ENCODE measurements at places on chromosomes 7 and 10.

DNA sequence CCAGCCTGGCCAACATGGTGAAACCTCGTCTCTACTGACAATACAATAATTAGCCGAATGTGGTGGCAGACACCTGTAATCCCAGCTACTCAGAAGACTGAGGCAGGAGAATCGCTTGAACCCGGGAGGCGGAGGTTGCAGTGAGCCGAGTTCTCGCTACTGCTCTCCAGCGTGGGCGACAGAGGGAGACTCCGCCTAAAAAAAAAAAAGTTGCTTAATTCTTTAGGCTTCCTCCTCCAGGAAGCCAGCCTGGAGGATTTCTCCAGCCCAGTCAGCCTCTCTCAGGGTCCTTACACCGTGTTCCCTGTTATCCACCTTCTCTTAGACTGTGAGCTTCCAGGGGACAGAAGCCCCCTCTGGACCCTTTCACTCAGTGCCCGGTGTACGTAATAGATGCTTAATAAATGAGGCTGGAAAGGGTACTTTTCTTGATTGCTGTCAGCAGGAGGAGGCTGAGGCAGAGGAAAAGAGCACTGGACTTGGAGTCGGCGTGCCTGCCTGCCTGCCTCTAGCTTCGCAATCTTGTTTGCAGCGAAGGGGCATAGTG, 16.4 kb upstream of the NODAL start:
- DNase-seq = no peak

- DNase-seq = no peak
These were observed 1.4 kb downstream of the HSPA12A start for GRCh38 chr10:116740971-116741370.

DNA sequence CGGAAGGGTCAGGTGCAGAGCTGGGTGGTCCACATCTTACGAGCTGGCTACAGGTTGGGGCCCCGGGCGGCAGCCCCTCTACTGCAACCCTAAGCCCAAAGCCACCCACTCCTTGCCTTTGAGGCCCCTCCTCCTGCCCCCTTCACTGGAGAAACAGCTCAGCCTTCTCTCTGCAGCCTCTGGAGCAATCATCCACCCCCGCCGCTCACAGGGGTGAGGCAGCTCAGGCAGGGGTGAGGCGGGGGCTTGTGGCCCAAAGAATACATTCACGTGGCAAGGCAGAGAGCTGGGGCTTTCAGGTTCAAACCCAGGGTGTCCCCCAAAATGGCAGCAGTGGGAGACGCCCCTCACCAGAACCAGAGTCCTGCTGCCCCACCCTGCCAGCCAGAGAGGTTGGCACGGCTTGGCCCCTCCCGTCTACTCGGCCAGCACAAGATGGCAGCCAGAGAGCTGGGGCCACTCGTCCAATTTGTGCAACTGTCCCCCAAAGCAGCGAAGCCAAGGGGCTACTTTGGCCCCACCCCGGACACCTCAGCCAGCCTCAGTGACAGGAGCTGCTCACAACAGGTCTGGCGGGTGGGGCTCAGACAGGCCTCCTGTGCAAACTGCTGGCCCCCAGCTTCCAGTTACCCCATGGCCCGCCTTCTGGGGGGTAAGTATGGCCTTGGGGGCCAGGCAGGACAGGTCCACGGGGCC, 7.2 kb downstream of the GNB2 start:
- no peak for DNase-seq

DNA sequence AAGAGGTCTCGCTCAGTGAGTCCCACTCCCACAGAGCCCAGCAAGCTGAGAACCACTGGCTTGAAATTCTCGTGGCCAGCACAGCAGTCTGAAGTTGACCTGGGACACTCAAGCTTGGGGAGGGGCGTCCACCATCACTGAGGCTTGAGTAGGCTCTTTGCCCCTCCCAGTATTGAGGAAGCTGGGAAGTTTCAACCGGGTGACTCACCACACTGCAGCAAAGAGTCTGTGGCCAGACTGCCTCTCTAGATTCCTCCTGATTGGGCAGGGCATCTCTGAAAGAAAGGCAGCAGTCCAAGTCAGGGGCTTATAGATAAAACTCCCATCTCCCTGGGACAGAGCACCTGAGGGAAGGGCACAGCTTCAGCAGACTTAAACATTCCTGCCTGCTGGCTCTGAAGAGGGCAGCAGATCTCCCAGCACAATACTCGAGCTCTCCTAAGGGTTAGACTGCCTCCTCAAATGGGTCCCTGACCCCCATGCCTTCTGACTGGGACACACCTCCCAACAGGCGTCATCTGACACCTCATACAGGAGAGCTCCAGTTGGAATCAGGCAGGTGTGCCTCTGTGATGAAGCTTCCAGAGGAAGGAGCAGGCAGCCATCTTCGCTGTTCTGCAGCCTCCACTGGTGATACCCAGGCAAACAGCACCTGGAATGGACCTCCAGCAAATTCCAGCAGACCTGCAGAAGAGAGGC, 970.9 kb upstream of the LRRN3 start:
- DNase-seq = no peak

DNA sequence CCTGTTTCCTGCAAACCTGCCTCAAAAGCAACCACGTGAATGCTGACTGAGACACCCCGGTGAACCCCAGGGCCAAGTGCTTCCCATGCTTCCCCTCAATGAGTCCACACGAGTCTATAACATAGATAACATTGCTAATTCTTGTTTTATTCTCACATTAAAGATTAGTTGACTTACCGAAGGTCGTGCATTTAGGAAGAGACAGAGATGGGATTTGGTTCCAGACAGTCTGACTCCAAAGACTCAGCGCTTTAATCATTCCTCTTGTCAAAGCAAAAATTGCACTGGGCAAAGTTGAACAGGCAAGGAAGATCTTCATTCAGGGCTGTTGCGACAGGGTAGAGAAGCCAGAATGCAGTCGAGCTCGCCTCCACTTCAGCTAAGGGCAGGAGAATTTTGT, 435.6 kb upstream of the C7orf33 start:
- no peak for DNase-seq

DNA sequence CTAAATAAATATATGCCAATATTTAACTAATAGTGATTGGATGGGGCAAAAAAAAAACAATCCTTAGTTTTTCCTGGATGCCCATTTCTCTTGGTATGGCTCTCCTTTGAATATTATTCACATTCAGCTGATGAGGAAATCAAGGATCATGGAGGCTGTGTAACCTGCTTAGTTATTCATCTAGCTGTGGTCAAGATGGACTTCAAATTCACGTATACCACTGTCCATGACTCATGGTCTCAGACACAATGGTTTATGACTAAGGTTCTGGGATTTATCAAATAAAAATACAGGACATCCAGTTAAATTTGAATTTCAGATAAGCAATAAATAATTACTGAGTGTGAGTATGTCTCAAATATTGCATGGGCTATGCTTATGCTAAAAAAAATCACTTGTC, 191.5 kb upstream of the CELF2 start:
- DNase-seq = no peak

GRCh38 chr10:124518366-124518765, 56.7 kb downstream of the LHPP start:
- DNase-seq = no peak

- DNase-seq = no peak
These were observed 1.2 kb downstream of the UBE3C start for GRCh38 chr7:157139810-157140510.

DNA sequence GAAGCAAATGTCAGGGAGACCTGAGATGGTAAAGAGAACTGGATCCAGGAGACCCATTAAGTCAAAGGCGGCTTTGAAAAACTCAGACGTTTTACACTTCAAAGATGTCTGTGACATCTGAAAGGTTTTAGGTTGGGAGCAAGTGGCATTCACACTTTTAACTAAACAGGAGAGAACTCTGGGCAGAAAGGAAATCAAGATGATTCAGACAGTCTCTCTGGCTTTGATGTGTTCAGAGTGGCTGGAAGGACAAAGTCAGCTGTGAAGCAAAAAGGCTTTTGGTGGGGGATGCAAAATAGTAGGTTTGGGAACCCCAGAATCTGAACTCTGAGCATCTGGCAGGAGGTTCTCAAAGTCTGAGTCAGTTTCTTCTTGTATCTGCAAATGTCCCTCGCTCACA, 66.6 kb downstream of the PRKCQ start:
- no peak for DNase-seq

- DNase-seq = no peak
These were observed 1192.1 kb upstream of the CELF2 start for GRCh38 chr10:9825491-9826018.

- DNase-seq = no peak
These were observed 33.8 kb downstream of the GPR22 start for GRCh38 chr7:107503687-107504086.

GRCh38 chr7:80047032-80047431, 87.6 kb upstream of the GNAI1 start:
- no peak for DNase-seq

GRCh38 chr10:119270762-119271366, 63.5 kb downstream of the GRK5 start:
- peak; percentile 45 for DNase-seq

- DNase-seq = no peak
These were observed 4.4 kb upstream of the ABHD11 start for GRCh38 chr7:73742753-73743641.

DNA sequence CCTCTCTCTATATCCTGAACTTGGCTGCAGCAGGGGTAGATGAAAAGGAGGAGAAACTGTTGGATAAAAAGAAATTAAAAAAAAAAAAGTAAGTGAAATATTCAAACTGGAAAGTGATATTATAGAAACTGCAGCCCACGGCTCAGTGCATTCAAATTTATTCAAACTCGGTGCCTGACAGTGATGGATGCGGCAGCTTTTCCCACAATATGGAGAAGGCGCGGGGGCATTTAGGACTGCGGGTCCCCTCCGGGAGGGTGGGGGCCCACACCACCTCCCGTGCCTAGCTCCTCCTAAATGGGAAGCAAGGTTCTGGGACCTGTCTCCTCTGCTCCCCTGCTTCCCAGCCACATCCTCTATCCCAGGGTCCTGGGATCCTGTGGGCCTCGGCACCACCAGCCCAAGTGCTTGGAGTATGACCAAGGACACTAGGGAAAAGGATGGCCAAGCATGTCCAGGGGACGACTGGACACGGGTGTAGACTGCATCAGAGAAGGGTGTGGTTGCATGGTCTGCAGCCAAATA, 82.4 kb downstream of the HIF1AN start:
- no peak for DNase-seq

DNA sequence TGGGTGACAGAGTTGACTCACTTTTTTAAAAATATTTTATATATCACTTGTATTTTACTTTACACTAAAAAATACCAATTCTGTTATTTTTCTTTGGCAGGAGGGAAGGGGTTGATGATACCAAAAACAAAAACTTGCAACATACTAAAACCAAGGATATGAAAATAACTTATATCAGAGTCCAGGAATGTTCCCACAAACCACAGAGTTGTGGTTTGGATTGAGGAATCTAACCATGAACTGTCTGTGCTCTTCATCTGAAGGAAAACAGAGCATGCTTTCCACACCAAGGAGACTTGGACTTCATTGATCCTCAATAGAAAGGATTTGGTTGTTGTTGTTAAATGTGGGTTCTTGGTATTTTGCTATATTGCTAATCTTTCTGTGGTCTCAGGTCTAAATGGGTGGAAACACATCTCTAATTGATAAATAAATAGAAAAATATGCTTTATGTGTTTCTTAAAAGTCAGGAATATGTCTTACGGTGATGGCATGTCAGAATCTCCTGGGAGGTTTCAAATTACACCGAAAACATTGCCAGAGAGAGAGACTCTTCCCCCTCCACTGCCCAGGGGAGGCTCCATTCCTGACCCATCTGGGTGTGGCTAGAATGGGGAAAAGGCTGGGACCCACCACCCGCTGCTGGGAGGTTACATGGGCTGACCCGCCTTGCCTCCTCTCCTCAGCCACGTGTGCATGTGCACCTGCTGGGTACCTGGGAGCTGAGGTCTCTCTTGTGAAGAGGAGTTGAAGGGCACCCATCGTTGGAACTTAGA, 46.9 kb upstream of the STK17A start:
- DNase-seq = no peak

DNA sequence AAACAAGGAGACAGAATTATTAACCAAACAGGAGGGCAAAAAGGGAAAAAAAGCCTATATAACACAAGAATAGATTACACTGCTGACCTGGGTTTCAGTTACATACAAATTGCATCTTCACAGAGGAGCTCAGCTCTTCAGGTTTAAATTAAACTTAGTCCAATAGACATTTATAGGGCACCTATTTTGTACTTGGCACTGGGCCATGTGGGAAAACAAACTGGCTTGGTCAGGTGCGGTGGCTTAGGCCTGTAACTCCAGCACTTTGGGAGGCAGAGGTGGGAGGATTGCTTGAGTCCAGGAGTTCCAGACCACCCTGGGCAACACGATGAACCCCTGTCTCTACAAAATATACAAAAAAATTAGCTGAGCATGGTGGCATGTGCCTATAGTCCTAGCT, 62.3 kb upstream of the CCDC6 start:
- no peak for DNase-seq

GRCh38 chr10:61076572-61077114, 132.7 kb upstream of the RHOBTB1 start:
- no peak for DNase-seq

DNA sequence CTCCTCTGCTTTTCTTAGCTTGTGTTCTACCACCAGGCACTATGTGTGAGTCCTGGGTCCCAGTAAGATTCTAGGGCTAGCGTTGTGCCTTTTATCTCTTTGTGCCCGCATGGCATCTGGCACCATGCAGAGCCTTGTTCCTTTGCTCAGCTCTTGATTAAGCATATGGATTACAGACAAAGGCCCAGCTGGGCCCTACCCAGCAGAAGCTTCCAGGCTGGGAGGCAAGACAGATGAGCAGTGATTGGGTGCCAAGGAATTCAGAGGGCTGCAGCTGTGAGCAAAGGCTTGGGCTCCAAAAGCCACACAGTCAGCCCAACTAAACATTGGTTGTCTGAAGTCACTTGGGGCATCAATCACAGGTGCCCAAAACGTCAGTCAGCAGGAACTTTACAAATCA, 2.0 kb downstream of the ACSM6 start:
- no peak for DNase-seq

- no peak for DNase-seq
These were observed 39.3 kb downstream of the NUDCD3 start for GRCh38 chr7:44451123-44451522.

DNA sequence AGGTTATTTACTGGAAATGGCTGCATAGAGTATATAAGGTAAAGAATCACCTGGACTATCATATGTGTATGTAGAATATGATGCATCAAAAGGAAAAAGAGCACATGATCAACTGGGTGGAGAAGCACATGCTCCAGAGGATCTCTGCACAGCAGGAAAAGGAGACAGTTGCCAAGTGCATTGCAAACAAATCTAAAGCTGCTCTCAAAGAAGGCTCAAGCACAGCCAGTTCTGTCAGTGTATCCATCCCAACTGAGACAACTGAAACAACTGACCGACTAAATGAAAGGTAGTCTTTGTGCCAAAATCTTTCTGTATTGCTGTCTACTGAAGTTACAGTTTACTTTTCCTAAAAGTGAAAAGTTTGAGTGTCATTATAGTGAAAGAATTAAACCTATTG, 83.2 kb upstream of the SGCE start:
- no peak for DNase-seq

- no peak for DNase-seq
These were observed 133.6 kb upstream of the GDF10 start for GRCh38 chr10:47166405-47166777.

All from activated B cell treated with CpG ODN at 0.5 μM for 24 hours (primary cell).